Amygdala (tissue), 56 donors: ENCODE measurements at places on chromosomes 13 and 19.

DNA sequence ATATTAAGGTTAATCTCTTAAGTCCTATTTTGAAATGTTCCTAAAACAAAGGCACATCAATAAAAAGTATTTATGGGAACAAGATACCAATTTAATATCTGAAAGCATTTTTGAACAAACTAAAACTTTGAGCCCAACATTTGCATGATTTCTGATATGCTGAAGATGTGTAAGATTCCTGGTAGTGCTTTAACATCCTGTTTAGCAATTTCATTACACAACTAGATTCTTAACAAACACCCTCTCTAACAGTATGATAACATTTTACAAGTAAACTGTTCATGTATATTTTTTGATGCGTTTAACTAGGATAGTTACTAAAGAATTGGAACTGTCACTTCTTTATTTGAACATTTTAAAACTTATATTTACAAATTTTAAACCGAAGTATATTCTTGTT is 63.9 kb downstream of the DACH1 start:
- no peak for DNase-seq

DNA sequence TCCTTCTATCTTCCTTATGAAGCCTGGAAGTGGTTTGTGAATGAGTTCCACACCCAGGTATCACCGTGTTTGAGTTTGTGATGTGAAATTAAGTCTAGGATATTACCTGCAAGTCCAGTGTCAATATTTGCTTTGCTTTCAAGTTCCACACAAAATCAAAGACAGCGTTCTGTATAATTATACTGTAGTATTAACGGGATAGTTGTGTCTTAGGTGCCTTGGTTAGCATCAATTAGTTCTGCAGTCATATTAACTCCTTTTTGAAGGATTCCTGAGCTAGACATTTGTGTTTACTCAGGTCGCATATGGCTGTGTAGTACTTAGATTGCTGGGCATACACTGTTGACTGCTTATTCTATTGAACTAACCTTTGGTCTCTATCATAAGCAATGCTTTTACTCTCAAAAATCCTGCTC is 54.4 kb downstream of the ERCC5 start:
- DNase-seq, result no peak

DNA sequence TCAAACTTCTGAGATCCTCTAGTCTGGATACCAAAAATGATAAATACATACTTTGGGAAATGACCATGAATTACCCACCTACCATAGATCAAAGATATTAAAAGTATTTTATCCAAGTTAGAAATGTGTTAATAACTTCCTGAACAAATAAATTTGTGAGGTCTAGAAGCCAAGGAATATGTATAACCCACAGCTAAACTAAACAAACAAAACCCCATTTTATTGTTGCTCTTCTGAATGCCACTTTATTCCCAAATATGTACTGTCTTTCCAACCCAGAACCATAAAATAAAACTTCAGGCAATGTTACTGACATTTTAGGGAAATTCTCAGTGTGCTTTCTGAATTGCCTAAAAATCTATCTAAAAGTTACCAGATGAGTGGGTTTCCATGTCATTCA is 35.1 kb downstream of the UBL3 start:
- no peak for DNase-seq

- DNase-seq, result no peak
These were observed 214.8 kb upstream of the UBL3 start for GRCh38 chr13:30065181-30065580.

DNA sequence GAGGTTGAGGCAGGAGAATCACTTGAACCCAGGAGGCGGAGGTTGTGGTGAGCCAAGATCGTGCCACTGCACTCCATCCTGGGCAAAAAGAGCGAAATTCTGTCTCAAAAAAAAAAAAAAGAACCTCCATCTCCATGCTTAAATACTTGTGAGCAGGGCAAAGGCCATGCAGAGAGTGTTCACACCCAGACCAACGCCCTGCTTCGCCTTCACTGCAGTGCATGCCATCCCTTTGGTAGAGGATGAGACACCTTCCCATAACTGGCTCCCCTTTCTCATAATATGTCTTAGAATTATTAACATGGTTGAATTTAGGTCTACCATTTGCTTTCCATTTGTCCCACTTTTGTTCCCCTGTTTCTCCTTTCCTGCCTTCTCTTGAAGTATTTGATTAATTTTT is 15.4 kb downstream of the BBC3 start:
- no peak for DNase-seq

- DNase-seq, result no peak
These were observed 766 bp downstream of the LRRC25 start for GRCh38 chr19:18396471-18397241.

DNA sequence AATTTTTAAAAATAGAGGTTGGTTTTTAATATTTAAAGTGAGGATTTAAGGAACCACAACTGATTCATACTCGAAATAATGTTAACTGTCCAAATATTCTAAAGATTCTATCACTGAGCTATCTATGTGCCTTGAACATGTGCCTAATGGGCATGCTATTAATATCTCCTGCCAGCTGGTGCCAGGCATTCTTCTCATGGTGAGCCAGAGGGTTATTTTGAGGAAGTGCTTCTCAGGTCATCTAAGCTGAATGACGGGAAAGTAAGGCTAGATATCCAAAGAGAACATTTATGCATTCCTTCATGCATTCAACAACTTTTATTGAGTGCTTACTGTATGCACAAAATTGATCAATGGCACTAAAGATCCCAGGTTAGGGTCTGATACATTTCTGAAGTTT is 138.2 kb downstream of the PIBF1 start:
- DNase-seq, result no peak
